ENCODE measurements at places on chromosomes 4 and X.

DNA sequence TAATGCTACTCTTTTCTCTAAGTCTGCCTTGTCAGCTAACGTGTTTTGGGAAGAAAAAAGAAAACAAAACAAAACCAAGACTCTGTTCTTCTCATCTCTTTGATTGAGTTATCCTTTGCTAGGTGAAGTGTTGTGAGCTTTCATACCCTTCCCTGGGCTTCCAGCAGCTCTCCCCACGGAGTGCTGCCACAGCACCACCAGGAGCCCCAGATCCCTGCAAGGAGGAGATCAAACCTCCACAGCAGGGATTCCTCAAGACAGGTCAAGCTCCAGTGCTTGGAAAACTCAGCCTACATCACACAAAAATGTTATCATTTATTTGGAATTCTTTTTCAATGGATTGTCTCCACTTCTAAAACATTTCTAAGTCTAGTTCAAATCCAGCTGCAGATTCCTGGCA lies 1981.9 kb upstream of the TENM3 start:
- no peak for DNase-seq

DNA sequence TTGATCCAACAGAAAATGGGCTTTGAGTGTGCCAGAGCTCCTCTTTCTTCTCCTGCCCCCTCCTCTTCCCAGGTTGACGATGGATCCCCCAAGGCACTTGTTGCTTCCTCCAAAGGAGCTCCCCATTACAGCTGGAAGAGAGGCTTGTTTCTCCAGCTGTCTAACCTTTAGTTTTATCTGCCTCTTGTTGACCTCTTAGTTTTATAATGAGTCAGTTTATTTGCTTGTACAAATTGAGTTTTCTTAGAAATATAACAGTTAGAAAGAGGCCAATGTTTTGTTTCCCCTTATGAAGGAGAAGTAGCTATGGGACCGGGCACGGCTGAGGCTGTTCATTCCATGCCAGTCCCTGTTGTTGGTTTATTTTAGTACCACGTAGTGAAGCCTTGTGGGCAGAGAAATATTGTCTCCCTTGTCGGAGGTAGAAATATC lies 158.2 kb downstream of the SPRY1 start:
- no peak for DNase-seq

GRCh38 chr4:41146716-41147506 lies 67.4 kb downstream of the APBB2 start:
- peak; percentile 5 for DNase-seq

DNA sequence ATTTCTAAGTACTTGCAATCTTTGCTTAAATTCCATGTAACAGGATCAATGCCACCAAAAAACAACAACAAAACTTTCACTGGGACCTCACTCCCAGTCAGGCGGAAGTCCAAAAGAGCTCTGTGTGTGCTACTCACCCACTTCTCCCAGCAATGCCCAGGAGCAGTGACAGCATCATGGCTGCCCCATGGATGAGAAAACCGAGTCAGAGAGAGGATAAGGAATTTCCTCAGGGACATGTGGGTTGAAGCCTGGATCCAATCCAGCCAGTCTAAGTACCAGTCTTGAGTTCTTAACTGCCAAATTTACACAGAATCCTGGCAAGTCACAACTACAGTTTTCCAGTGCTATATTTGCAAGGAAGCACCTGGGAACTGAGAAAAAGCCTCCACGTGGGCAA lies 64.5 kb downstream of the STX18 start:
- no peak for DNase-seq

- DNase-seq: no peak
Measured at GRCh38 chr4:6452897-6453687, 19.3 kb downstream of the PPP2R2C start.

DNA sequence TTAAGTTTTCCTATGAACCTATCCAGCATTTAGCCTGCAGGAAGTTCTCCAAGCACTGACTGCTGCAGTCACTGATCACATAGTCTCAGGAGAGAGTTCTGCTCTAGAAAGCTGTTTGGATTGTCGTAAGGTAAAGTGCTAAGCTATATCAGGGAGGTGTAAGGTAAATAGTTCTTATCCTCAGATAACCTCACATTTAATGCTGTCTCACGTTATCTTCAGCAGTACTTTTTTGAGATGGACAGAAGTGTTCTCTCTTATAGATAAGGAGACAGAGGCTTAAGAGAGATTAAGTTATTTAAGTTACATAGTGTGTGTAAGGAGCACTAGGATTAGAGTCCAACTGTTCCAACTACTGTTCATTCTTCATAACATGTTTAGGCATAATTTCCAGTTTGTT lies 77.9 kb downstream of the STIM2 start:
- no peak for DNase-seq

- DNase-seq: peak; percentile 8
Measured at GRCh38 chr4:128060121-128060698, 902 bp upstream of the LARP1B start.

GRCh38 chr4:182418054-182418734 lies 175.0 kb downstream of the TENM3 start:
- DNase-seq: no peak

DNA sequence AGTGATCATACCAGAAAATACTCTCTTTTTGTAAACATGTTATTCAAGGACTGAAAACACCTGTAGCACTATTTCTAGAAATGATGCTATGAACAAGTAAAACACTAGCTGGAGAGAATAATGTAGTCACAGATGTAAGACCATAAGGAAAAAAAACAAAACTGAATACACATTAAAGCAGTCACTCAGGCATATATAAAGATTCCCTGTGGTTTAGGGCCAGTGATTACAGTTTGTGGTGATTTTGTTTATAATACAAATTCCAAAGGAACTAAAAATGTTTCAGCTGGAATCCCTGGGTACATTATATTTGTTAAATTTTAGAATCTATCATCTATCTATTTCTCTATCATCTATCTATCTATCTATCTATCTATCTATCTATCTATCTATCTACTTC lies 777.8 kb upstream of the FRG1 start:
- no peak for DNase-seq

DNA sequence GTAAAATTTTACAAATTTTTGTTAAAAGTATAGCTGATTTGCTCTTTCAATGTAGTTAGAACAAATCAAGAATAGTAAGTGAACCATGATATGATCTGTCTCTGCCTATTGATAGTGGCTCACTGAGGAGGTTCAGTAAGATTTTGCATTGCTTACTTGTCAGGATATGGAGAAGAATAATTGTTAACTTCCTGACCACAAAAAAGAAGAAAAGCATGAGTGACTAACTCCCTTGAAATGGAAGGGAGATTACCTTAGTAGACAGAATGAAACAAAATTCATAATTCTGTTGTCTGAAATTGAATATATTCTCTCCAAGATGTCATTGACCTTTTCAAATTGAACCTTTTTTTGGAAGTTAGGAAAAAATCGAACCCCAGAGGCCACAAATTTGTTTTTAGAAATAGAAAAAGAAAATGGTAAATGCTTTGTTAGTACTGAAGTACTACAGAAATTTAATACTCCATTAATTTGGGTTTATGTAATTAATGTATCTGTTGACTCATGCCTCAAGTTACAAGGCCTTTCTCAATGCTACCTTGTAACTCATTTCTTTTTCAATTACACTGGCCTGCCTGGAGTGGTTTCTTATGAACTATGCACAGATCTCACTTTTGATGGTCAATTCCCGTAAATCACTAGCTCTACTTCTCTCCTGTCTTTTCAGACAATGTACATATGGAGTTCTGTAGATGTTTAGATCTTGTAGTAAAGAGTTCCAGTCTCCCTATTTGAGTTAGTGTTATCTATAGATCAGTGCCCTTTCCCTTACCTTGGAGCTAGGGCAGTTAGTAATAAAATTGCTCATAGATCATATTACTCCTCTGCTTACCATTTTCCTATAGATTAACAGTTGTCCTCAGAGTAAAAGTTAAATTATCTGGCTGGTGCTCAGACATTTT lies 139.3 kb downstream of the TLL1 start:
- no peak for DNase-seq

GRCh38 chr4:48058617-48059530 lies 42.3 kb downstream of the NIPAL1 start:
- DNase-seq: no peak

GRCh38 chr4:56371426-56372220 lies 15.7 kb downstream of the AASDH start:
- DNase-seq: no peak

GRCh38 chr4:8336412-8337075 lies 67.0 kb downstream of the HTRA3 start:
- DNase-seq: peak; percentile 73

GRCh38 chr4:172169871-172170270 lies 356.7 kb downstream of the GALNTL6 start:
- no peak for DNase-seq

DNA sequence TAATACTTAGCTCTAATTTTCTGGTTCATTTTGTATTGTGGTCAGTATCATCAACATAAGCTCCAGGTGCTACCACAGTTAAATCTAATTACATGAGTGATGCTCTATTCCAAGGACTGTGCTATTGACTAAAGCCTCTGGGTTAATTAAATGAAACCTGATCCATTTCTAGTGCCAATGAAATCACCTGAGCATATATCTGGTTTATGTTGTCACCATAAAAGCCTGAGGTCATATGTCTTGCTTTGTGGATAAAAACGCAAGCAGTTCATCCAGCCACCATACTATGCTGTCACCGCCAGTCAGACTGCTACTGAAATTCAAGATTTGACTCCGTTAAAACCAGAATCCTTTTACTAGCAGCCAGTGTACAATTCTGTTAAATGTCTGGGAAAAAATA lies 64.2 kb upstream of the ZNF518B start:
- no peak for DNase-seq

- DNase-seq: peak; percentile 51
Measured at GRCh38 chr4:26275281-26275680, 45.5 kb upstream of the RBPJ start.

DNA sequence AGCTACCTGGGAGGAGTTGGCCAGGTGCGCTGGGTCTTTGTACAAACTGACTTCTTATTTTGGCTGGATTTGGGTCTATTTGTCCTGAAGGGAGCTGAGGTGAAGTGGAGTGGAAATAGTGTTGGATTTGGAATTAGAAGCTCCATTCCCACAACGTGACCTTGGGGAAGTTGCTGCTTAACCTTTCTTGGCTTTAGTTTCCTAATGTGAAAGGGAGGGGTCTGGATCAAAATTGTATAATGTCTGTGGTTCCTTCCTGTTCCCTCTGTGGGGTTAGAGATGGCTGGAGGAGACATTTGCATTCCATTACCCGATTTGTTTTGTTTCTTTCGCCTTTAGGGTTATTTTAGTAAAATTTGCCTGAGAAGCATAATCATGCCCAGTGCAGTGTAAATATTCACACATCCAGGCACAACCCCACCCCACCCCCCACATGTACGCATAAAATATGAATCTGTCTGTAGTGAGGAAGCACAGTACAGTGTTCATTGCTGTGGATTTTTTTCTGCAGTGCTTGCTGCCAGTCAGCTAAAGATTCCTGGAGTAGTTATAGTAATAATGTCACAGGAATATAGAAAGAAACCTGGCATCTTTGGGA lies 21.5 kb downstream of the JADE1 start:
- DNase-seq: no peak

DNA sequence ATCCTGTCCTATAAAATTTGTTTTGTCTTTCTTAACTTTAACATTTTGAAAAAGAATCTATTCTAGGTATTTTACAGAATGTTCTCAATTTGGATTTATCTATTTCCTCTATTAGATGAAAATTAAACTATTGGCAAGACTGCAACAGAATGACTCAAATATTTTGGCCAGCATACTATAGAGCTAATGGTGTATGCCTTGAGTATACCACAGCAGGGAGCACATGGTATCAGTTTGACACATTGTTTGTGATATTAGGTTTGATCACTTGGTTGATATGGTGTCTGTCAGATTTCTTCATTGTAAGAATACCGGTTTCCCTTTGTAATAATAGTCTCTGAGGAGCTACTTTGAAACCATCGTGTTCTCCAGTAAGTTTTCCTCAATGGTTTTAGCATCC lies 87.8 kb upstream of the NPNT start:
- no peak for DNase-seq

GRCh38 chrX:50768801-50769200 lies 45.2 kb downstream of the SHROOM4 start:
- DNase-seq: no peak

DNA sequence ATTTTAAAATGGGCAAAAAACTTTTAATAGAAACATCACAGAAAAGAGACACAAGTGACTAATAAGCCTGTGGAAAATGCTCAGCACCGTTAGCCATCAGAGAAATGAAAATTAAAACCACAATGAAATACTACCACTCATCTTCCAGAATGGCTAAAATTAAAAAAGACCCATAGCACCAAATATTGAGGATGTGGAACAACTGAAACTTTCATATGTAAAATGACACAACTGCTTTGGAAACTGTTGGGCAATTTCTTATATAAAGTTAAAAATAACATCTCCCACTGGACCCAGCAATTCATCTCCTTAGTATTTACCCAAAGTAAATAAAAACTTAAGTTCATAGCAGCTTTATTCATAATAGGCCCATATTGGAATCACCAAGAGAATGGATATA lies 94.2 kb downstream of the TENM3 start:
- DNase-seq: no peak

DNA sequence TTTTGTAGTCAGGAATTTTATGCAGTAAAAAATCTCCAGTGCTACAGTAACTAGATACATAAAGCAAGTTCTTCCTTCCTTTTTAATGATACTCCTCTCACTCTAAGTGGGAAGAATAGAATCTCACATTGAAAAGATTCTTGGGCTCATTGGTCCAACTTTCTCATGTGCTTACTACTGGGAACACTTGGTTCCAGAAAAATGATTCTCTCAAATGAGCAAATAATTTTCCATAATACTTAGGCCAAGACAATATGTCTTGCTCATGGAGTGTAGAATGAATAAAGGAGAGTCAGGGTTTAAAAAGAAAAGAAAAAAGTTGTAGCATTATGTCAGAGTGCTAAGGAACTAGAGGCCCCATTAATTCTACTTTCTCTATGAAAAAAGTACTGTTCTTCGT lies 197.8 kb downstream of the RASL11B start:
- no peak for DNase-seq

DNA sequence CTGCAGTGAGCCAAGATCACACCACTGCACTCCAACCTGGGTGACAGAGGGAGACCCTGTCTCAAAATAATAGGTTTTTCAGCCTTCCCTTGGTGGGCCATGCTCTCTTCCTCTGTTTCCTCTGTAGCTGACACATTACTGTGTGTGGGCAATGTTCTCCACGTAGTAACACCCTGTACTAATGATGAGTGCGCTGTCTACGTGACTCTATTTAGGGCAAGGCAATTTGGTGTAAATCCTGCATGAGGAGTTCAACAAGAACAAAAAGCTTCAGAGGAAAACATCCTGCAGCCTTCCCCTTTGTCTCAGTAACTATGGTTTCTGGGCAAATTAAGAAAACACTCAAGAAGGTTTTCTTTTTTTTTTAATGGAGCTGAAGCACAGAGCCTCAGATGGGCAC lies 24.4 kb upstream of the JAKMIP1 start:
- DNase-seq: no peak

GRCh38 chrX:39324233-39324930 lies 523.1 kb downstream of the MID1IP1 start:
- no peak for DNase-seq

DNA sequence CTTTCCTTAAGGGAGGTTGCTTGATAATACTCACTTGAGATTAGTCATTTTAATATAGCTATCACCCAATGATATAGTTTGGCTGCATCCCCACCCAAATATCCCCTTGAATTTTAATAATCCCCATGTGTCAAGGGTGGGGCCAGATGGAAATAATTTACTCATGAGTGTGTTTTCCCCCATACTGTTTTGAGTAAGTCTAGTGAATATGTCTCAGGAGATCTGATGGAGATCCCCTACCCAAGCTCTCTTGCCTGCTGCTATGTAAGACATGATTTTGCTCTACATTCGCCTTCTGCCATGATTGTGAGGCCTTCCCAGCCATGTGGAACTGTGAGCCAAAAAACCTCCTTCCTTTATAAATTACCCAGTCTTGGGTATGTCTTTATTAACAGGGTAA lies 539.7 kb upstream of the GRID2 start:
- DNase-seq: no peak
